ENCODE measurements at places on chromosomes 4 and X. TPM values are rescaled to one million over a fixed set of nuclear protein-coding genes. Genes with fewer than 3 reads are reported as not detected.
A peak's percentile ranks its signal among the peaks of the same experiment; 100 is the strongest.

ARX gene
- total RNA-seq, result not detected

PGAM4 gene
- 0.92 TPM for total RNA-seq

SLC6A14 gene
- not detected for total RNA-seq

SLC10A7 gene
- total RNA-seq, result 16.1 TPM

NUDT10 gene
- 2.9 TPM for total RNA-seq

SLC7A11 gene
- total RNA-seq, result 5.3 TPM

MAGED4B gene
- total RNA-seq, result 1.7 TPM

GRCh38 chr4:5460106-5460801 lies 248.1 kb downstream of the EVC2 start:
- no peaks in the 10 kb centered on the region for H3K36me3 ChIP-seq
- DNase-seq, result no peak
- no peaks in the 10 kb centered on the region for H3K27me3 ChIP-seq
- no peak overlapping the region for H3K27ac ChIP-seq
- H3K4me1 ChIP-seq, result no peaks in the 10 kb centered on the region

DNA sequence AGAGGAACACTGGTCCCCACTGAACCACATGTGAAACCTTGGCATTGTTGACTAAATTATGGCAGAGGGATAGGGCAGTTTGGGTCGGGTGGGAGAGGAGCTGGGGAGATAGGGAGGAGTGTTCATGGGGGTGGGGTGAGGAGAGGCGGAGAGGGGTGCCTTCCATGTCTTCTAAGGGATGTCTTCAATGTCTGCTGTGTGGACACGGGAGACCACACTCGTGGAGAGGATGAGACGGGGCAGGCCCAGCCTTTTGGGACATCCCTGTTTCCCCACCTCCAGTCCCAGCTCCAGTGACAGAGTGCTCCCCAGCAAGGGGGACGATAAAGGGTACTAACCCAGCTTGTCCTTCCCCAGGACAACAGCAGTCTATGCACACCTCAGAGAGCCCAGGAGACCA lies 146.4 kb upstream of the MAMLD1 start:
- DNase-seq, result no peak
- H3K27me3 ChIP-seq, result no peaks in the 10 kb centered on the region
- H3K4me3 ChIP-seq, result no peak overlapping the region
- no peaks in the 10 kb centered on the region for H3K36me3 ChIP-seq
- no peak overlapping the region for H3K27ac ChIP-seq
- H3K4me1 ChIP-seq, result no peaks in the 10 kb centered on the region

DNA sequence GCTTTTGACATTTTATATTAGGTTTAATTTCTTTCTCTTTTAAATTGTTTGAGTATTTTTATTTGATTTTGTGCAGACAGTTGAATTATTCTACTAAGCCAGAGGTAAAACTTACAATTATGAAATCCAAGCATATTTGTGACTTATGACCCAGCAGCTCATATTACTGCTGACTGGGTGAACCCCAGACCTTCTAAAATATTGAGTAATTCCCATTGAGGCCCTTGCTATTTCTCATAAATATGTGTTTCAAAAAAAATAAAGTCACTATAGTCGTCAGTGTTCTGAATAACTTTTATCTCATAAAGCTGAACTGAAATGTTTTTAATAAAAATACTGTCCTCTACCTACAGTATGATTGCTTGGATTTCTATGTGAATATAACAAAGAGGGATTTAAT lies 303.1 kb downstream of the IQCM start:
- no peak for DNase-seq
- H3K36me3 ChIP-seq, result no peaks in the 10 kb centered on the region
- H3K4me1 ChIP-seq, result no peaks in the 10 kb centered on the region
- H3K27me3 ChIP-seq, result no peaks in the 10 kb centered on the region
- H3K4me3 ChIP-seq, result no peak overlapping the region
- no peak overlapping the region for H3K27ac ChIP-seq

GRCh38 chrX:115936008-115936407 lies 234.5 kb upstream of the AGTR2 start:
- no peaks in the 10 kb centered on the region for H3K36me3 ChIP-seq
- no peak overlapping the region for H3K4me3 ChIP-seq
- no peaks in the 10 kb centered on the region for H3K4me1 ChIP-seq
- no peaks in the 10 kb centered on the region for H3K27me3 ChIP-seq
- no peak overlapping the region for H3K27ac ChIP-seq

DNA sequence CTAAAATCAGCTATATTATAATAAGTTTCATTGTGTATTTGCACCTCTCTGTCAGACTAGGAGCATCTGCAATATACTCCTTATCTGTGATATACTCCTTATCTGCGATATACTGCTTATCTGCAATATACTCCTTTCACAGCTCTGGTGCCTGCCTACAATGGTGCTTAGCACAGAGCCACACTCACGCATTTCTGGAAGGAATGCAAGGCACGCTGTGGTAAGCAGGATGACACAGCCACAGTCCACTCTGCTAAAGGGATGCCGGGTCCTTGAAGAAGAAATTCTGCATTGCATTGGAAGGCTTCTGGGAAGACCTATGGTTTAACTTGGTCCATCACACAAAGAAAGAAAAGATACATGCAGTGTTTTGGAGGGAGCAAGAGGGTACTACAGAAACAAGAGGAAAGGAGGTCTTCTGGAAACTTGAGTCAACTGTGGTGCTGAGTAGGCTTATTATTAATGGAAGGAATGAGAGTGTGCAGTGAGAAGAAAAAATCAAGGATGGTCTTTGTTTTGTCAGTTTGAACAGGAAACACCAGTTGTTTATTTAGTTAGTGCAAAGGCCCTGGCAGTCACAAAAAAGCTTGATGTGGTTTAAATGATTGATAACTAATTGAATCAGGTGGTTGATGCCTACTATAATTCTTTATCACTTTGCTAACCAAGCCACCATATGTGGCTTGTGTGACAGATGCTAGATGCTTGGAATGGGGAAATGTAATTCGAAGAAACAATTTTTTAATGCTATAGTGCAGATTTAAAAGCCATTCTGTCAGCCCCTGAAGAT lies 342.3 kb downstream of the GRXCR1 start:
- H3K4me3 ChIP-seq, result no peak overlapping the region
- no peak overlapping the region for H3K27ac ChIP-seq
- no peaks in the 10 kb centered on the region for H3K4me1 ChIP-seq

DNA sequence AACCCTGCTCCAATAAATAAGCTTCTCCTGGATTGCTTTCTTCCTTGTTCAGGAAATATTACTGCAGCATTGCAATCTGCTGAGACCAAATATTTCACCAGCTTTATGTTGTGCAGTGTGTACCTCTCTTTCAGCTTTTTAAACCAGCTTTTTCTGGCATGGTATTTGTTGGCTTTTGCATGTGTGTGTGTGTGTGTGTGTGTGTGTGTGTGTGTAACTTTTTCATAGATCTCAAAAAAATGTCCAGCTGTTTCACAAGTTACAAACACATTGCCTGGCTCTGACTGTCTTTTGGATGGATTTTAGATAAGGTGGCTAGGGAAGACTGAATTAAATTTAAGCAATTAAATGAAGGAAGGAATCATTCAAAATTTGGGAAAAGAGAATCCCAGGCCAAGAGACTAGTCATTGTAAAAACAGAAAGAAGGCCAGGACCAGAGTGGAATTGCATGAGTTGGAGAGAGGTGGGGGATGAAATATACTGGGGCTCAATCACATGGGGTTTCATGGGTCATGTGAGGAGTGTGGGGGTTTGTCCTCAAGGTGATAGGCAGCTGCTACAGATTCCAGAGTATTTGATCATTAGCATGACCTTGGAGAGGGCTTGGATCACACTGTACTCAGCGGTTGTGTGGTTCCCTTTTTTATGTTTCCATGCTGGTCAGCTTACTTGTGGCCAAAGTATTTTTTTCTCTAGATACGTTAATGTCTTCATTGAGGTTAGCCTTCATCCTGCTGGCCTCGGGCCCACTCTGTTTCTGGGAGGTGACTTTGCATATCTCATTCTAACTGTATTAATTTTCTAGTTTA lies 357.7 kb upstream of the BOD1L1 start:
- no peak overlapping the region for H3K27ac ChIP-seq
- no peak overlapping the region for H3K4me3 ChIP-seq
- H3K4me1 ChIP-seq, result peaks cover 4% of the 10 kb centered on the region
- DNase-seq, result no peak
- no peaks in the 10 kb centered on the region for H3K36me3 ChIP-seq

DNA sequence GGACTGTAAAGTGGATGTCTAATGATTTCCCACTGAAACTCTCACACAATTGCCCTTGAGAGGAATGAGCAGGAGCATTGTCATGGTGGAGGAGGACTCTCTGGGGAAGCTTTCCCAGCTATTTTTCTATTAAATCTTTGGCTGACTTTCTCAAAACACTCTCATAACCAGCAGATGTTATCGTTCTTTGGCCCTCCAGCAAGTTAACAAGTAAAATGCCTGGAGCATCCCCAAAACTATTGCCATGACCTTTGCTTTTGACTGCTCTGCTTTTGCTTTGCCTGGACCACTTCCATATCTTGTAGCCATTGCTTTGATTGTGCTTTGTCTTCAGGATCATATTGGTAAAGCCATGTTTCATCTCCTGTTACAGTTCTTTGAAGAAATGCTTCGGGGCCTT lies 120.2 kb upstream of the PDE5A start:
- no peak overlapping the region for H3K4me3 ChIP-seq
- peaks cover 11% of the 10 kb centered on the region for H3K27me3 ChIP-seq

- H3K36me3 ChIP-seq, result peaks cover 20% of the 10 kb centered on the region
- no peaks in the 10 kb centered on the region for H3K27me3 ChIP-seq
- no peak overlapping the region for H3K4me3 ChIP-seq
These were observed 15.9 kb downstream of the PCGF3 start for GRCh38 chr4:721261-722168.

GRCh38 chr4:20017070-20017776 lies 234.5 kb upstream of the SLIT2 start:
- H3K27me3 ChIP-seq, result no peaks in the 10 kb centered on the region
- H3K27ac ChIP-seq, result no peak overlapping the region
- DNase-seq, result no peak
- H3K4me3 ChIP-seq, result no peak overlapping the region
- no peaks in the 10 kb centered on the region for H3K36me3 ChIP-seq
- H3K4me1 ChIP-seq, result no peaks in the 10 kb centered on the region

GRCh38 chrX:64428371-64428770 lies 33.1 kb upstream of the MTMR8 start:
- no peak for DNase-seq
- H3K4me3 ChIP-seq, result no peak overlapping the region
- no peaks in the 10 kb centered on the region for H3K4me1 ChIP-seq
- no peaks in the 10 kb centered on the region for H3K36me3 ChIP-seq

GRCh38 chr4:188903986-188904385 lies 764.7 kb downstream of the TRIML1 start:
- peaks cover 2% of the 10 kb centered on the region for H3K36me3 ChIP-seq
- no peak for DNase-seq
- no peaks in the 10 kb centered on the region for H3K27me3 ChIP-seq
- H3K27ac ChIP-seq, result no peak overlapping the region
- no peaks in the 10 kb centered on the region for H3K4me1 ChIP-seq

GRCh38 chrX:100980608-100981497 lies 11.3 kb downstream of the ARL13A start:
- DNase-seq, result no peak
- no peak overlapping the region for H3K27ac ChIP-seq
- peaks cover 4% of the 10 kb centered on the region for H3K36me3 ChIP-seq
- H3K4me3 ChIP-seq, result no peak overlapping the region

- peaks cover 20% of the 10 kb centered on the region for H3K36me3 ChIP-seq
- peaks cover 10% of the 10 kb centered on the region for H3K27me3 ChIP-seq
- DNase-seq, result peak; percentile 60
- peaks cover 33% of the 10 kb centered on the region for H3K4me1 ChIP-seq
- H3K27ac ChIP-seq, result peak overlapping the region; percentile 96
These were observed 671 bp upstream of the EIF4E start for GRCh38 chr4:98929341-98930267.

- H3K4me3 ChIP-seq, result no peak overlapping the region
- H3K27ac ChIP-seq, result no peak overlapping the region
- DNase-seq, result no peak
- peaks cover 57% of the 10 kb centered on the region for H3K27me3 ChIP-seq
- no peaks in the 10 kb centered on the region for H3K36me3 ChIP-seq
These were observed 94.8 kb upstream of the ELOVL6 start for GRCh38 chr4:110292994-110293744.

Measured in activated naive CD8-positive, alpha-beta T cell treated with anti-CD3 and anti-CD28 coated beads for 36 hours (primary cell).